ENCODE measurements at places on chromosomes 5 and 9.
A peak's percentile ranks its signal among the peaks of the same experiment; 100 is the strongest.

- DNase-seq: no peak
Measured at GRCh38 chr5:79590396-79590999, 21.7 kb upstream of the TENT2 start.

DNA sequence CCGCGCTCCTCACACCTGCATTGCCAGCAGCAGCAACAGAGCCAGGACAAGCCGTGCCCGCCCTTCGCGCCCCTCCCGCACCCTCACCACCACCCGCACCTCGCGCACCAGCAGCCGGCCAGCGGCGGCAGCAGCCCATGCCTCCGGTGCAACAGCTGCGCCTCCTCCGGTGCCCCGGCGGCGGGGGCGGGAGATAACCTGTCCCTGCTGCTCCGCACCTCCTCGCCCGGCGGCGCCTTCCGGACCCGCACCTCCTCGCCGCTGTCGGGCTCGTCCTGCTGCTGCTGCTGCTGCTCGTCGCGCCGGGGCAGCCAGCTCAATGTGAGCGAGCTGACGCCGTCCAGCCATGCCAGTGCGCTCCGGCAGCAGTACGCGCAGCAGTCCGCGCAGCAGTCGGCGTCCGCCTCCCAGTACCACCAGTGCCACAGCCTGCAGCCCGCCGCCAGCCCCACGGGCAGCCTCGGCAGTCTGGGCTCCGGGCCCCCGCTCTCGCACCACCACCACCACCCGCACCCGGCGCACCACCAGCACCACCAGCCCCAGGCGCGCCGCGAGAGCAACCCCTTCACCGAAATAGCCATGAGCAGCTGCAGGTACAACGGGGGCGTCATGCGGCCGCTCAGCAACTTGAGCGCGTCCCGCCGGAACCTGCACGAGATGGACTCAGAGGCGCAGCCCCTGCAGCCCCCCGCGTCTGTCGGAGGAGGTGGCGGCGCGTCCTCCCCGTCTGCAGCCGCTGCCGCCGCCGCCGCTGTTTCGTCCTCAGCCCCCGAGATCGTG lies 517 bp downstream of the KCNN2 start:
- peak; percentile 73 for DNase-seq

DNA sequence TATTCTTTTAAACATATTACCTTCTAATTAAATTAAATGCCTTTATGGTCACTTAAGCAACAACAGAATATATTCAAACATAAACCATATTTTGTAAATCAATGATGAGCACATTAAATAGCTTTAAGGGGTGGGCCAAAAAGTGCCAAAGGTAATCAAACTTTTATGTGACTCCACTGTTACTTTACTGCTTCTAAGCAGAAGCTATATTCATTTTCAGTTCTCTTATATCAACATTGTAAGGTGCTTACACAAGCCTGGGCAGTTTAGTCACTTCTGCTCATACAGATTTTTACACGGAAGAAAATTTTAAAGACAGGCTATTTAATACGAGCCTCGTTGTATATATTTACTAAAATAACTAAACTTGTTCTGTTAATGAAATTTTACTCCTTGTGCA lies 29.9 kb downstream of the RFX3 start:
- no peak for DNase-seq

DNA sequence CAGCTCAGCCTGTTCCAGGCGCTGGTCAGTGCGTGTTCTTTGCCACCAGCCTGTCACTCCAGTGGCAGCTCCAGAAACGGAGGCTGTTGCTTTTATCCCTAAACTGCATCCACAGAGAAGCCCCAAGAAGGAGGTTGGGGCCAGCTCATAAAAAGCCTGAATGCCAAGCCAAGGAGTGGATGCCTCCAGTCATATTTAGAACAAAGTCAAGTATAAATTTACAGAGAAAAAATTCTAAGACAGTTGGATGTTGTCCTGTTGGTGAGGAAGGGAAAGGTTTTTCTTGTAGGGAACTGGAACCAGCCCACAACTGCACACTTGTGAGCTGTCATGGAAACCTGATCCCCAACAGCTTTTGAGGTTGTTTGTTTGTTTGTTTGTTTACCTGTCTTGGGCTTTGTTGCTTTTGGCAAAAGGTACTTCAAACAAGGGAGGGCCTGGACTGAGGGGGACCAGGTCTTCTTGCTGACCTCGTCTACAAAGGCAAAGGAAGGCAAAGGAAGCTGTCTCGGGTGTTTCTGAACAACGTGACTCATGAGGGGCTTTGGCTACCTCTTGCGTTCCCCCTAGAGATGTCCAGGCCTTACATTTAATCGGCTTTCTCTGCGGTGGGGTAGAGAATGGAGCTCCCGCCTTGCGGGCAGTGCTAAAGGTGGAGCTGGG lies 36.7 kb downstream of the OLFML2A start:
- DNase-seq: no peak

DNA sequence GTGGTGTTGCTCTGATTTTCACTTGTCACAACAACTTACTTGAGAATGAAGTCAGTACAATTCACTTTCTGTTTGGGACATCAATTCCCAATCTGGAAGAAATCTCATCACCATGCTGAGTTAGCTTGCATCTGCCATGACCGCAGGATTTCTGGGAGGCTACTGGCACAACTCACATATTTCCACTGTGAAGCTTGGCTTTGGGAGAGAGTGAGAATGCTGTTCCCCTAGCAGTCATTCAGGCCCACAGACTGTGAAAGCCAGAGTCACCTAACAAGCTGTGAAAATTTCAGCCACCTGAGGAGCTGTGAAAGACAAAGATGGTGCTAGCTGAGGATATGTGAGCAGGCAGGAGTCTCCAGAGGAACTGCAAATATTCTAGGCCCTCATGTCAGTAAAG lies 365.2 kb upstream of the TUSC1 start:
- DNase-seq: no peak

GRCh38 chr5:166845044-166845443 lies 1446.4 kb upstream of the WWC1 start:
- DNase-seq: no peak

GRCh38 chr5:176732306-176732705 lies 78.1 kb upstream of the UNC5A start:
- DNase-seq: no peak

- DNase-seq: no peak
Measured at GRCh38 chr5:154986151-154986550, 27.4 kb upstream of the KIF4B start.

- no peak for DNase-seq
Measured at GRCh38 chr5:73339711-73340110, 108.9 kb downstream of the FOXD1 start.
